ENCODE measurements at places on chromosomes 1 and 21. TPM values are rescaled to one million over a fixed set of nuclear protein-coding genes. Genes with fewer than 3 reads are reported as not detected.

DNA sequence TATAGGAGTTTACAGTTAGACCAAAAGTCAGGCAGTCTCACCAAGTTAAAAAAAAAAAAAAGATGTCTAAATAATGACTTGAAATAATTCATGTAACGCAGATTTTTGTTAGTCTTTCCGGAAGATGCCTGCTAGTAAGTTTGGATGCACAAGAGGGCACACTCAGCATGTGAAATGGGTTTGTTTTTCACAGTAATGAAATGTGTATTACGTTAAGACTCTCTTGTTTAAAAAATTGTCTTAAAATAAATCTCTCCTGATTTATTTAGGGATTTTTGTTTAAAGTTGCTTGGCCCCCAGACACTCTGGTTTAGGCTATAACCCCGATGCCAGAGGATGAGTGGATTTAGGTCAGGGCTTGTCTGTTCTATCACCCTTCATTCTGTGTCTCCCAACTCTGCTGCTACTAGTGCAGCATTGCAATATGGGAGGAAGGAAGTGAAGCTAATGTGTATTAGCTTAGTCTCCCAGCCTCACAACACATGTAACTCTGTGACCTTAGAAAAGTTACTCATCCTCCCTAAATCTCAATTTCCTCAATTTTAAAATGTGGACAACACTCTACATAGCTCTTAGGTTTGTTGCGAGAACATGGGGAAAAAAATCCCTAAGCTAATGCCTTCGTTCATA, 25.7 kb downstream of the CTH start:
- peak; percentile 49 for DNase-seq

DNA sequence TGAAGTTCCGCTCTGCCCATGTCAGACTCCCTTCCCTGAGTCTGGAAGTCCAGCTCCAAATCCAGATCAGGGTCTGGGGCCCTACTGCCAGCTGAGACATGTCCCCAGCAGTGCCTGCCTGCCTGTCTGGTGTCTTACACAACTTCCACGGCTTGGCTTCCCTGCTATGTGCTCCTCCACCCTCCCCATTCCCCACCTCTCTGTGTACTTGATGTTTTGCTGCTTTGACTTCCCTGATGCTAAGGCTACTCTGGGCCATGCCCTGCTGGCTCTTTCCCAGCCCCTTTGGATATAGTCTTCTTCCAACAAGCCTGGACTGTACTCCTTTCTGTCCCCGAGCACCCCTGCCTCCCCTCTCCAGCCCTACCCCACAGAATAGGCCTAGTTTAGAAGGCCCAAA, 7.3 kb downstream of the GJA5 start:
- DNase-seq, result no peak

DNA sequence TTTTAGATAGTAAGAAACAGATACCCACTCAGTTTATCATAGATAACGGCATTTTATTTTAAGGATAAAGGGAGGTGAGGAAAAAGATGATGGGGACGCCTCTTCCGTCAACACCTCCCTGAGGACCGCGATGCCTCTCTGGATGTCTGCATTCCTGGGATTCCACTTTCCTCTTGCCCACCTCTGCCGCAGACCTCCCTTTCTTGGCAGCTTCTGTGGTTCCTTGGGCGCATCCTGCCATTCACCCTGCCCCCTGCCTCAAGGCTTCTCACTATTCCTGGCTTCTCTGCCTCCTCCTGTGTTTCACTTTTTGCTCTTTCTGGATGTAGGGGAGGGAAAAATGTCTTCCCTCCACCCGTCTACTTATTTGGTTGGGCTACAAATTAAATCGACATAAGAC, 19.9 kb downstream of the HUNK start:
- no peak for DNase-seq

GRCh38 chr1:93744299-93744988, 62.8 kb upstream of the BCAR3 start:
- DNase-seq, result no peak

- peak; percentile 38 for DNase-seq
Observed at GRCh38 chr1:55860798-55861519, 645.8 kb upstream of the USP24 start.

GRCh38 chr1:36889478-36890226, 144.7 kb downstream of the GRIK3 start:
- no peak for DNase-seq

DNA sequence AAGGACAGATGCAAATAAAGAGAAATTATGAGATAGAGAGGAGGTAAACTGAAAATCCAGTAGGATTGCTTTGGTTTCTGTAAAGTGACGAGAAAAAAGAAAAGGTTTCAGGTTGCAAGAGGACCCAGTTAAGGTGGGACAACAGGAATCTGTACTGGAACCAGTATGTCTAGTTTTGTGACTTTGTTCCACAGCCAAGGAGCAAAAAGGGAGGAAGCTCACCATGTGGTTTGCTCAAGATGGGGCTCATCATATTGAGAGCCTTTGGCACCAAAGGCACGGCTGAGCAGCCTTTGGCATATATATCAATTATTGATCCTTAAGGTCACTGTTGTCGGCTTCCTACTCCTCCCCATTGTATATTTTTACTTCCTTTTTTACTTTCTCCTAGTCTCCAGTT, 1.8 kb upstream of the ZDHHC18 start:
- DNase-seq, result peak; percentile 45

DNA sequence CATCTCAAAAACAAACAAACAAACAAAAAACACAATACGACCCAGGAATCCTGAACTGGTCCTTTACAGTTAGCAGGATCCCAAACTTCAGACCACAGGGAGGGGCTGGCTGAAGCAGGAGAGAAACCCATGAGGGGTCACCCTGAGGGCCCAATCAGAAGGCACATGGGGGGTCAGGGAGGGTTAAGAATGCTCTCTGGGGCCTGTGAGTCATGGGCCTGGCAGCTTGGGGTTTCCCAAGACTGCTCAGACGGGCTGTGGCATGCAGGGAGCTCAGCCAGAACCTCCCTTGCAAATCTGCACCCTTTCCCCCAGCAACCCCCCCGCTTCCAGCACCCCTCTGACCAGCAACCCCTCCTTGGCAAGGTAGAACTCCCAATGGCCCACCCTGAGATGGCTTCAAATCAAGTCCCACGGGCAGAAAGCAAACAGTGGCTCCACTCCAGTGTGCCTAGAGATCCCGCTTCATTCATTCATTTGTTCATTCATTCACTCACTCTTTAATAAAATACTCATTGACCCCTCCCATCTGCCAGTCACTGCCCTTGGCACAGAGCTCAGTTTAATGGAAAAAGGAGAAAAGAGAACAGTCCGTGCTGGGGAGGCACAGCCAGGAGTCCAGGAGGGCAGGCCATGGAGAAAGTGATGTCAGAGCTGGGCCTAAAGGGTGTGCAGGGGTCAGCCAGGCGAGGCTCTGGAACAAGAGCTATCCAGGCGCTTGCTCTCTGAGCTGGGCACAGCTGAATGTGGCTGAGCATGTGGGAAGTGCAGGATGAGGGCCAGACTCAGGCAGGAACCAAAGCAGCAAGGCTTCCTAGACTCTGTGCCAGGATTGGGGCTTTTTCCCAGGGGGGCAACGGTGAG, 8.2 kb downstream of the UQCRHL start:
- DNase-seq, result no peak

DNA sequence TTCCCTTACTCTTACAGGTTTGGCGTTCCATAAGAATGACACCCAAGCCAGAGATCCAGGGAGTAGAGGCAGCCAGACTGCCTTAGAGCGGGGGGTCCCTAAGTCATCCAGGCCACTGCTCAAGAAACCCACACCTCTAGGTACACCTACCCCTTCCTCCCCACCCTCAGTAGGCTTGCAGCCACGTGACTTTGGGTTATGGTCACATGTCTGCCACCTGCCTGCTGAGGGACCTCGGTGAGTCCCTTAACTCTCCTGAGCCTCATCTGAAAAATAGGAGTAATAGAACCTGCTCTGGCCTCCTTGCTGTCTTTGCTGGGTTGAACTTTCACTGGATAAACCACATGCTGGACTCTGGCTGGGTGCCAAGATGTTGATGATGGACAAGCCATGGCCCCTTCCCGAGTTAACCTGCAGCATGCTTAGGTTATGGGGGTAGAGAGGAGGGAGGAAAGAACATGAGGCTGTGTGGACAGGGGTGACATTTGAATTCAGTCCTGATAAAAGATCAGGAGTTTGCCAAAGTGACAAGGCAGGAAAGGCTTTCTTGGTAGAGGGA, 4.5 kb downstream of the RPS6KA1 start:
- no peak for DNase-seq

DNA sequence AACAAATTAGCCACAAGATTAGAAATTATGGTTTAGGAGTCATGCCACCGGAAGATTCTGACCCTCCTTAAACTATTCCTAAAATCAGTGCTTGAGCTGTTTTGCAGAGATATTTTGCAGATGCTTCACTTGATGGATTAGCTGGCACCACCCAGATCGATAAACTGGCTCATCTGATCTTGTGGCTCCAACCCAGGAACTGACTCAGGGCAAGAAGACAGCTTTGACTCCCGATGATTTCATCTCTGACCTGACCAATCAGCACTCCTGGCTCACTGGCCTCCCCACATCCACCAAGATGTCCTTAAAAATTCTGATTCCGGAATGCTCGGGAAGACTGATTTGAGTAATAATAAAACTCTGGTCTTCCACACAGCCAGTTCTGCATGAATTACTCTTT, 221.6 kb downstream of the RHOU start:
- no peak for DNase-seq

DNA sequence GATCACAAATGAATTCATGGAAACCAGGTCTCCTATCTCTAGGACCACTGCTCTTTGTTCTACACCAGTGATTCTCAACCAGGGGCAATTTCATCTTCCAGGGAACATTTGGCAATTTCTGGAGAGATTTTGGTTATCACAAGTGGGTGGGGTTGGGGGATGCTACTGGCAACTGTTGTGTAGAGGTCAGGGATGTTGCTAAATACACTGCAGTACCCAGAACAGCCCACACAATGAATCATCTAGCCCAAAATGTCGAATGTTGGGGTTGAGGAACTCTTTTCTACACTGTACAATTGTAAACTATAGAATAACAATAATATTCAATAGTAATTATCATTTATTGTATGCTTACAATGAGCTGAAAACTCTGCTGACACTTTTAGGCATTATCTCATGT, 55.7 kb upstream of the UBE2U start:
- DNase-seq, result no peak

DNA sequence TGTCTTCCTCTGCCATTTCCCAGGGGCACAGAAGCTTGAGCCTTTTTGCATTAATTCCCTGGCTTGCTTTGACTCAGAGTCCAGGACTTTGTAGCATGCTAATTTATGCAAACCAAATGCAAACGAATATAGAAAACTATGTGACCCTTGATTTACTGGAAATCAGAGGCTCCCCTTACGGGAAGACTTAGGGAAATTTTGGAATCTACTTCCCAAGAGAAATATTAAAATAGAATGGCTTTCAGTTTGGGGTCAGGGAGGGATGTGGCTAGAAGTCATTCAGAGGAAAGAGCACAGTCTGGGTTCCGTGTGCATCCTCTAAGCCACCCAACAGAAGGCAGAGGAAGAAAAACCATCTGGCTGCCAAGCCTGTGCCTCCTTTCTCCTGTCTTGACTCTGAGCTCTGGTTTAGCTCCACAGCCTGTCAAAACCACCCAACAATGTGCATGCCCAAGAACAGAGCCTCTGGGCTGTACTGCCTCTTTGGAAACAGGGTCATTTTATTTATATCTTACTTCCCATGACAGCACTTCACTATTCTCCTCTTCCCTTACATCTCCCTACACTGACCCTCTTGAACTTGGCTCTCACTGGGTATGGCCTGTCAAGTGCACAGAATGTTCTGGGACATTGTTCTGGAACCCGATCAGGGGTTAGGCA, 30.1 kb downstream of the ATF3 start:
- DNase-seq, result no peak

DNA sequence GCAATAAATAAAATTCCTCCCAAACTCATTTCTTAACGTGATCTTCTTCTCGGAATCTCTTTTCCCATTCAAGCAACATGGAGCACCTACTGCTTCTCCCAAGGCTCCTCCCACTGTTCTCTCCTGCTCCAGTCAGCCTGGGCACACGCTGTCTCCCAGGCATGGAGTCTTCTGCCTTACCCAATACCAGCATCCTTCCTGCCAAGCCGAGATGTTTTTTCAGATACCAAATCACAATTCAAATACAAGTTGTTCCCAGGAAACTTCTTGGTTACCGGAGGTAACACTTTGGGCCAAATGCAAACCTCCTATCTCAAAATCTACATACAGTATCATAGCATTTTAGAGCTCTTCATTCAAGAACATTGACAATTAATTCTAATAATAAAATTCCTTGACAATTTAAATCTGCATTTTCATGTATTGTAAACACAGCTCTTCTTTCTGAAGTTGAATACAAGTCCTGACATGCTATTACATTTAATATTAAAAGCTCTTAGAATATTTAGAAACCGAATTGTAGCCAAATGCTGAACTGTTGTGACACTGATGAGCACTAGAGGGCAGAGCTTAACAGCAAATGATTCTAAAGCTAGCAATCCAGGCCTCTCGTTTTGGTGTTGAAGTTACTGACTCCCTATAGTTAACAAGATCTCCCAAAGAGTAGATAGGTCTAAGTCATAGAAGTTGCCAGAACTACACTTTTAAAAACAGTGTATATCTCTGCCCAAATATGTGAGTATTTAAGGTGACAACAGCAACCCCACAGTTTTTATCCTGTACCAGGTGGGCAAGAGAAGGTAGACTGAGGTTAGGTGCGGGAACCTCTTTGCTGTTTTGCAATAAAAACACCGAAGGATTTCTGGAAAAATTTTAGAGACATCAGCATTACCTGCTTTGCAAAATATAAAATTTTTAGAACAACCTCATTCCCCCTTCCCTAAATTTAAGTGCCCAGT, 52.3 kb downstream of the BCAR3 start:
- DNase-seq, result peak; percentile 89

DNA sequence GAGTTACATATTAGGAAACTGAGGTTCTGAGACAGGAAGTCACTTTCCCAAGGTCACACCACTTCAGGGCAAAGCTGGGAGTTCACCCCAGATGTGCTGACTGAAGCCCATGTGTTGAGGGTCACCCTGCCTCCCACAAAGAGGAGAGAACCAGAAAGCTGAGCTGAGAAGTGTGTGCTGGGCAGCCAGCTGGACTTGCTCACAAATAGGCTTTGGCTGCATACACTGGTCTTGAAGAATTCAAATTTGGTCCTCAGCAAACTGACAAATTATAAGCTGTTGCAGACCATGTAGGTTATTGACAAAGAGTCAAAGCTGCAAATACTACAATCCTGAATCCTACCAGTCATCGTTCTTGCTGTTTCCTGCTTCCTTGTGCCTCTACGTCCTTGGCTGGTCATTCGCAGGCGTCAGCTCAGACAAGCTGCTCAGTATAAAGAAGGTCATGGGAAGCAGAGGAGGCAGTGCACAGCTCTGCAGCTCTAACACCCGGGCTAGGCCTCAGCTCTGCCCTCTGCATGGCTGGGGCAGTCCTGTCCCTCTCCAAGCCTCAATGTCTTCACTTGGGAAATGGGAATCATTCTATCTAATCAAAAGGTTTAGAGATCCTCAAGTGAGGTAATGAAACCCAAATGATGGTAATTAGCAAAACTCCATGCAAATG, 40.0 kb downstream of the CDCP2 start:
- DNase-seq, result no peak

The SPRR2B gene
- not detected for total RNA-seq

The PROK1 gene
- total RNA-seq, result not detected

The KCNK2 gene
- total RNA-seq, result 1.5 TPM

The KRTAP19-3 gene
- total RNA-seq, result not detected

The HJV gene
- 111 TPM for total RNA-seq

The CD2 gene
- total RNA-seq, result 1.6 TPM

The ADORA3 gene
- not detected for total RNA-seq

The GBP4 gene
- total RNA-seq, result 4.1 TPM

The PDPN gene
- 10.5 TPM for total RNA-seq

The LRRIQ3 gene
- 0.41 TPM for total RNA-seq

All from tongue (tissue), 3 donors.